ENCODE measurements at places on chromosomes 4 and X. TPM values are rescaled to one million over a fixed set of nuclear protein-coding genes. Genes with fewer than 3 reads are reported as not detected.

The NEUROG2 gene
- total RNA-seq = not detected

The TRAM1L1 gene
- total RNA-seq = 0.89 TPM

The SLC2A9 gene
- total RNA-seq = 2.5 TPM

The FATE1 gene
- not detected for total RNA-seq

The SRPX gene
- 164 TPM for total RNA-seq

The PABPC1L2A gene
- not detected for total RNA-seq

The CT47B1 gene
- not detected for total RNA-seq

The CXCL1 gene
- total RNA-seq = 147 TPM

The IL9R gene
- total RNA-seq = not detected

The SATL1 gene
- total RNA-seq = not detected

The ADAM29 gene
- not detected for total RNA-seq

The HTR2C gene
- total RNA-seq = not detected

The PDGFRA gene
- 0.13 TPM for total RNA-seq

The MORC4 gene
- 12.4 TPM for total RNA-seq

The KLF8 gene
- total RNA-seq = 1.4 TPM

Measured in mammary microvascular endothelial cell (primary cell).